Hypothalamus (tissue), 51 donors: ENCODE measurements at places on chromosomes 3 and 15.

DNA sequence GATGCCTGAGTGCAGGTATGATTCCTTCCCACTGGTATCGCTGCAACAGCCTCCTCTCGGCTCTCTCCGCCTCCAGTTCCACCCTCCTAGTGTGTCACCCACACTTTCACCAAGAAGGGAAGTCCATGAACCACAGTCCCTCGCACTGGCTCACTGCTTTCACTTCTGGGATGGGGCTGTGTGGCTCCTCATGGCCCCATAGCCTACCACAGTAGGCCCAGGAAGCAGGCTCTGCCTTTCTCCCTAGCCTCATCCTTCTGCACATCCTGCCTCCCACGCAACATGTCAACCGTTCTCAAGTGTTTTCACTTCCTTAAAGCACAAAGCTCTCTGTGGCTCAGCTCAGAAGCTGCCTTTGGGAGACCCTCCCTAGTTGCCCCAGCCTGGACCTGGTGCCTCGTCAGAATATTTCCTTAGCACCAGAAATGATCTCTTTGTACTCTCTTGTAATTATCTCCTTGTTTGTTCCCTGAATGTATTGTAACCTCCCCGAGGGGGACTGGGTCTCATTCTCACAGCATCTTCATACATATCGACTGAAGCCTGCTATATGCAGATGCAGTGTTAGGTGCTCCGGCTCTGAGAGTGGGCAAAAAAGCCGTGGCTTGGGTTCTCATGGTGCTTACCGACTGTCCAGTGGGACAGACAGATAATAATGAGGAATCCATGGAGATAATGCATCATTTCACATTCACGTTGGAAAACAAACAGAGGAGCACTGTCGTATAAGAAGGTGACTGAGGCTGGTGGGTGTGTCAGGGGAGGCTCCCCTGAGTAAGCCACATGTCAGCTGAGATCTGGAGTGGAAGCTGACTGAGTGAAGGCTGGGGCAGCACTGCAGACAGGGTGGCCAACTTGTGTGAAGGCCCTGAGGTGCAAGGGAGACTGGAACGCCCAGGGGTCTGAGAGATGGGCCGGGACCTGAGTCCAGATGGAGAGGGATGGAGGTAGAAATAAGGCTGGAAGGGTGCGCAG is 107.1 kb downstream of the DGKG start:
- DNase-seq = no peak

DNA sequence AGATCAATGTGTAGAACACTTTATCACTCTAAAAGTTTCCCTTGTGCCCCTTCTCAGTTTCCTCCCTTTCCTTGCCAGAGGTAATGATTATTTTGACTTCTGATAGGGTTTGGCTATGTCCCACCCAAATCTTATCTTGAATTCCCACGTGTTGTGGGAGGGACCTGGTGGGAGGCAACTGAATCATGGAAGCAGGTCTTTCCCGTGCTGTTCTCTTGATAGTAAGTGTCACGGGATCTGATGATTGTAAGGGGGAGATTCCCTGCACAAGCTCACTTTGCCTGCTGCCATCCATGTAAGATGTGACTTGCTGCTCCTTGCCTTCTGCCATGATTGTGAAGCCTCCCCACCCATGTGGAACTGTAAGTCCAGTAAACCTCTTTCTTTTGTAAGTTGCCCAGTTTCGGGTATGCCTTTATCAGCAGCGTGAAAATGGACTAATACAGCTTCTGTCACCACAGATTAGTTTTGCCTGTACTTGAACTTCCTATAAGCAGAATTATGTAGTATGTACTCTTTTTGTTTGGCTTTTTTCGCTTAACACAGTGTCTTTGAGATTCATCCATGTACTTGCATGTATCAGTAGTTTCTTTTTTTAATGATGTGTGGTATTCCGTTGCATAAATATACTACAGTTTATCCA is 7.2 kb downstream of the FEM1B start:
- no peak for DNase-seq

GRCh38 chr3:160180581-160181216 is 44.5 kb upstream of the C3orf80 start:
- no peak for DNase-seq

DNA sequence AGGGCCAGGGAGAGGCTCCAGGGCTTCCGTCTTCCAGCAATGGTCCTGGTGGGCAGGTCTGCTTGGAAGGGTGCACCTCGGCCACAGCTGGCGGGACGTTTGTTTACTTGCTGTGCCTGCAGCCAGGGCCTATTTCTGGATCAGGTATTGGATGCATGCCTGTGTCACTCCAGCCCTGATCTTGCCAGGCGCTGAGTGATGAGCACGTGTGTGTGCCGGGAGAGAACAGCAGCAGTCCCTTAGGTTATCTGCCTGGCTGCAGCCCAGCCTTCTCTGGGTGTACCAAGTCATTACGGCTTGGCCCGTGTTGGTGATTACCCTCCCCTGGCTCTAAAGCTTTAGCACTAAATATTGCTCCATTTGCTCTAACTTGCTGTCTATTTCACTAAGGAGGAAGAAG is 14.9 kb downstream of the CCDC32 start:
- DNase-seq = no peak

GRCh38 chr3:45225465-45226205 is 452 bp downstream of the TMEM158 start:
- DNase-seq = no peak

- no peak for DNase-seq
Measured at GRCh38 chr3:110344897-110345767, 726.5 kb upstream of the NECTIN3 start.

- no peak for DNase-seq
Measured at GRCh38 chr3:101703169-101703568, 16.7 kb upstream of the RPL24 start.

DNA sequence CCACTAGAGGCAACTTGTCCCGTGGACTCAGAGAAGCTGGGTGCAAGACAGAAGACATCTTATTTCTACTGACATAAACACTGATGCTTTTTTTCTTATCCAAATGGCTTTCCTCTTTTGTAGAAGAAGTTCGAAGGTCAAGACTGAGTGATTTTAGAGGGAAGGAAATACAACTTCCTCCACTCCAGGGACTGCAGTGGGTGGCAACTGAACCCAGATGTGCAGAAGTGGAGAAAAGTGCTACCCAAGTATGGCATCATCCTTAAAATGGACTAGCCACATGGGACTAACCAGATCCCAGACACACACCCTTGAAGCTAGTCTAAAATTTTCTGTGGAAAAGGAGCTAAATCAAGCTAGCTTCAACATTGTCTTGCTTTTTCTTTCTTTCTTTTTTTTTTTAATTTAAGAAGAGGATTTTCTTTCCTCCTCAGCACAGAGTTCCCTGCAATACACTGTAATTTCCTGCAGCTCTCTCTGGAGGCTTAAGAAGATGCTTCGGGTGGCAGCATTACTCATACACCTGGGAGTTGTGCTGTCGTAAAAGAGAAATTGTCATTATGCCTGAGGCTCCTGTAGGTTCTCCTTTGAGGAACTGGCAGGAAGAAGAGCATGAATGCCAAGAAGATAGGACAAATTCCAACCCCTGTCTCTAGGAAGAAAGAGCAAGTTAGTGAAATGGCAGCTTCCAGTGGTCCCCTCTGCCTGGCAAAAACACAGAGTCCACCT is 3.8 kb upstream of the FRMD4B start:
- DNase-seq = no peak

GRCh38 chr3:58672451-58672850 is 5.9 kb upstream of the FAM3D start:
- no peak for DNase-seq

- peak; percentile 17 for DNase-seq
Measured at GRCh38 chr15:33292717-33293307, 18.0 kb upstream of the RYR3 start.

GRCh38 chr3:10277115-10277625 is 15.6 kb downstream of the GHRL start:
- no peak for DNase-seq

DNA sequence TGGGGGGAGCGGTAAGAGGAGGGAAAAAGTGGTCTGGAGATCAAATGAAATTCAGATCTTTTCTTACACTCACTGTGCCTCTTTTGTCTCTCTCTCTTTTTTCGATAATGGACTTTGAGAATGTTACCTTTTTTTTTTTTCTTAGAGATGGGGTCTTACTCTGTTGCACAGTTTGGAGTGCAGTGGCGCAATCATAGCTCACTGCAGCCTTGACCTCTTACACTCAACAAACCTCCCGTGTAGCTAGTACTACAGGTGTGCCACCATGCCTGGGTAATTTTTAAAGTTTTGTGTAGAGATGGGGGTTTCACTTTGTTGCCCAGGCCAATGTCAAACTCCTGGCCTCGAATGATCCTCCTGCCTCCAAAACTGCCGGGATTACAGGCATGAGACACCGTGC is 15.6 kb downstream of the ABHD5 start:
- DNase-seq = no peak

- no peak for DNase-seq
Measured at GRCh38 chr3:134326760-134327593, 47.3 kb downstream of the AMOTL2 start.

- DNase-seq = no peak
Measured at GRCh38 chr3:70832834-70833205, 520.4 kb upstream of the MDFIC2 start.

DNA sequence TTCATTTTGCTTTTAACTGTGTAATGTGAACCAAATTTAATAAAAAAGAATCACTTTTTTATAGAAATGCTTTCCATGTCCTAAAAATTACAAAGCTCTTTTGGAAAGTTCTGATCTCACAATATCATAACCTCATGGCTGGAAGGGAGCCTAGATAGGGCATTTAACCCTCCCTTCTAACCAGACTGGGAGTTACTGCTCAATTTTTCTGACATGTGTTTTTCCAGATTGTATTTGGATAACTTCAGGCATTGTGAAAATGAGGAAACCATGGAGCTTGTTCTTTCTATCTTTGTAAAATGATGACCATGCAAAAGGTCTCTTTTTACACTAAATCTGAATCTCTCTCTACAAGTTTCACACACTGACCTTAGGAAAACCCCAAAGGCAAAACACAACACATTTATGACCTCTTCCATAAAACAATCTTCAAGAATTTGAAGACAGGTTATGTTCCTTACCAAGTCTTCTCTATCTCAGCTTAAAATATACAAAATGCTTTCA is 508.8 kb downstream of the DIPK2A start:
- DNase-seq = no peak

GRCh38 chr15:58227706-58228543 is 89.7 kb downstream of the AQP9 start:
- no peak for DNase-seq

DNA sequence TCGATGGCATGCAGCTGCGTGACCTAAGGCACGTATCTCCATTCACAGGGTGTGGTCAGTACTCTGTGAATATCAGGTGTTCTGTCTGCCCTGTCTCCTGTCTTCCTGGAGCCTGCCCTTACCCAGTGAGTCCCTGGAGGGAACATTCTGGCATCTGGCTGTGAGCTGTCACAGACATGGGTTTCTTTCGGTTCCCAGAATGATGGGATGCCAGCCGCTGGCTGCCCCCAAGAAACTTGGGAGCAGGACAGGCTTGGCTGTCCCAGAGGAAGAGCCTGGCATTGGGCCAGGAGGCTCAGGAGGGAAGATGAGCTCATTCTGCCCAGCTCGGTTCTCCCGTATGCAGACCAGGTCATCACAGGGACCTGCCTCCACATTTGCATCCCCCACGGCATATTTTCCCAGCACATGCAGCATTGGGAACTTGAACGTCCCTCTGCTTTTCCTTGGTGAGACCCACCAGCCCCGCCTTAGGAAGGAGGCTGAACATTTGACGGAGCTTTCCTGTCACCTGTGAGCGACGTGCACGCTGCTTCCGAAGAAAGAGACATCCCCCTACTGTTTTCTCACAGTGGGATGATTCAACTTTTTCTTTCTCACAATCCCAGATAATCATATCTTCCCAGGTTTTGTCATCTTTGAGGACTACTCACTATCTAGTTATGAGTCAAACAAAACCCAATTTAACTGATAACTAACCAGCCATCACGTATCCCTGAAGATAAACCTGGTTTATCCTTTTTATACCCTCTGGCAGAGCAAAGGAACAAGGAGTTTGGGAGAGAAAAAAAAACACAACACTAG is 22.0 kb upstream of the PGPEP1L start:
- no peak for DNase-seq
